ENCODE measurements at places on chromosomes 2 and 18. TPM values are rescaled to one million over a fixed set of nuclear protein-coding genes. Genes with fewer than 3 reads are reported as not detected.

GPR17 gene
- total RNA-seq = not detected

GPBAR1 gene
- 1.5 TPM for total RNA-seq

DTNA gene
- total RNA-seq = not detected

DNA sequence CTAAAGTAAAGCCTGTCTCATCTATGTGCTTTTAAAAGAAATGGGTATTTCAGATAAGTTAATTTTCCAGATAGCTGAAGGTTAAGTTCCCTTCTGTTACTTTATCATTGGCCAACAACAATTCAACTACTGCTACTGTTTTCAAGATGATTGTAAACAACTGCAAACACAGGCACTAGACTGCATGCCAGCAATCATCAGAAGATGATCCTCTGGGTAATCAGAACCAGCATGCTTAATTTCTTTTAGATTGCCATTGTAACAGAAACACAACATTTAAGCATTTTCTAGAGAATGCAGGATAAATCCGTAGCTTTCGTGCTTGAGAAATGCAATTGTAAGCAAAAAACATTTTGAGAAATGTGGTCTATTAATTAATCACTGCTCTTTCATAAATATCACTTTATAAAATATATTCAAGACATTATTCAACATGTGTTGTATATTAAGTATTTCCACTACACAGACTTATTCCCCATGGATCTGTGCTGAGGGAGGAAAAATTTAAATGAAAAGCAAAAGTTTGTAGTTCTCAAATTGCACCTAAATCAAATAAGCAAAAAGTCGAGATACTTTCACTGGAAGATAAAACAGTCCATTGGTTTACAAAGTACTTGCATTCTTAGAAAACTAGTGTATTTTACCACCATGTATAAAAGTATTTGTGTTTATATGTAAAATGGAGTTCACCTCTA, 133.7 kb downstream of the ATL2 start:
- DNase-seq = no peak

GRCh38 chr2:47607005-47607679, 175.8 kb upstream of the MSH6 start:
- no peak for DNase-seq

GRCh38 chr18:62576845-62577512, 54.2 kb downstream of the ZCCHC2 start:
- no peak for DNase-seq
